Calu3 (cell line): ENCODE measurements at places on chromosomes 2 and 18.

GRCh38 chr2:47043891-47044239 lies 111.2 kb downstream of the STPG4 start:
- no peak for DNase-seq

GRCh38 chr2:132581991-132582738 lies 87.8 kb downstream of the LYPD1 start:
- no peak for DNase-seq

GRCh38 chr2:191169456-191170300 lies 18.9 kb upstream of the STAT4 start:
- no peak for DNase-seq

DNA sequence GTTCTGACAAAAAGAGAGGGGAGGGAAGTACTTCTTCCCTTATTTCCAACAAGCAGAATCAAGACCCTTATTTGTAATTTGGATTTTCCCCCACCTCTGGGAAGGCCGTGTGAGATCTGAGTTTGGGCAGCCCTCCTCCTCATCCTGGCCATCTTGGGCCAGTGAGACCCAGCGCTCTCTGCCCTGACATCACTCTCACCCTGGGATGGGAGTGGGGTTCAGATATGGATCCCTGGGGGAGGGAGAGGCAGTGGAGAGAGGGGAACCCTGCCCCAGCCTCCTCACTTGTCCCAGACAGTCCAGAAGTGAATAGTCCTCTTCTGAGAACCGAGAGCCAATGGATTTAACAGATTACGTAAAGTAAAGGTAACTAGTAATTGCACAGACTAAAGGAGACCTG lies 64.5 kb downstream of the DYSF start:
- no peak for DNase-seq

DNA sequence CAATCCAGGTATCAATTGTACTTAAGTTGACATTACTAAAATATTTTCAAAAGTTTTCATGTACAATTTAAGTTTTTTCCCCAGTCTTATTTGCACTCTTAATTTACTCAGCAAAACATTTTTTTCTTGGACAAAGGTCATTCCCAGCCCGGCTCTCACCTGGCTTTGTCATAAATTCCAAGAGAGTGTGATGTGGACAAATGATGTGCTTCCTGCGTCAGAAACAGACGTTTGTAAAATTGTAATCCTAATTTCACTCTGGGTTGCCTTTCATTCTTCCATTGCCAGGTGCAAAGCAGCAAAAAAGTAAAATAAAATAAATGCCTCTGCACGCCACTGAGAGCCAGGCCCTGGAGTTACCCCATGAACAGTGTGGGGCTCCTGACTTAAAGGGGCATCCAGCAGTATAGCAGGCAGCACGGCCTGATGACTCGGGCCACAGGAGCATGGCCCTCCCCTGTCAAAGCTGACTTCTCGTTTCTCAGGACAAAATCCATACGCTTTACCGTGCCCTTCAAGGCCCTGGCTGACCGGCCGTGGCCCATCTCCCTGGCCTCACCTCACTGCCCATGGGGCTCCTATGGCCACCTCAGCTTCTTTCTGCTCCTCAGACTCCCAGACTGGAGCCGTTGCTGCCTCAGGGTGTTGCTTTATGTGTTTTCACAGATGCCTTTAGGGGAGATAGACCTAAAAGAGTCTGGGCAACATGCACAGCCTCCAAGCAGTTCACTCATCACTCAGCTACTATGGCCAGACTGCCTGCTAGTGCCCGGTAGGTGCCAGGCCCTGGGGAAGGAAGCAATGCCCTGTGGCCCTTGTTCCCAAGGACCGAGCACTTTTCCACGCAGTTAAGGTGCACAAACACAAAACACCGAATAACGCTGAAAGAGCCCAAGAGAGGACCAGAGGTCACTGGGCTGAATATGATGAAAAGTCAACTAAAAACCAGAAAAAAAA lies 7.6 kb upstream of the TMEM185B start:
- no peak for DNase-seq

- no peak for DNase-seq
Observed at GRCh38 chr2:237624565-237624964, 2.8 kb upstream of the LRRFIP1 start.

DNA sequence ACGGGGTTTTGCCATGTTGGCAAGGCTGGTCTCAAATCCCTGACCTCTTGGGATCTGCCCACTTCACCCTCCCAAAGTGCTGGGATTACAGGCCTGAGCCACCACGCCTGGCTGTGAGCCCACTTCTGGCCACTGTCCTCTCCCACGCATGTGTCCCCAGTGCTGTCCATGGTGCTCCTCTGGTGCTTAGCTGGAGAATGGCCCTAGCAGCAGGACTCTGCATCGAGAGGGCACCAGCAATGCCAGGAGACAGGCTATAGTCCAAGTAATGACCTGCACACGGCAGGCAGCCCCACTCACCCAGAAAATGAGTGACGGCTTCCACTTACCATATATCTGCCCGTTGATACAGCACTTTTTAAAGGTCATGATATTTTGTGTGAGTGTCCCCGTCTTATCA lies 66.3 kb upstream of the NARS1 start:
- no peak for DNase-seq

DNA sequence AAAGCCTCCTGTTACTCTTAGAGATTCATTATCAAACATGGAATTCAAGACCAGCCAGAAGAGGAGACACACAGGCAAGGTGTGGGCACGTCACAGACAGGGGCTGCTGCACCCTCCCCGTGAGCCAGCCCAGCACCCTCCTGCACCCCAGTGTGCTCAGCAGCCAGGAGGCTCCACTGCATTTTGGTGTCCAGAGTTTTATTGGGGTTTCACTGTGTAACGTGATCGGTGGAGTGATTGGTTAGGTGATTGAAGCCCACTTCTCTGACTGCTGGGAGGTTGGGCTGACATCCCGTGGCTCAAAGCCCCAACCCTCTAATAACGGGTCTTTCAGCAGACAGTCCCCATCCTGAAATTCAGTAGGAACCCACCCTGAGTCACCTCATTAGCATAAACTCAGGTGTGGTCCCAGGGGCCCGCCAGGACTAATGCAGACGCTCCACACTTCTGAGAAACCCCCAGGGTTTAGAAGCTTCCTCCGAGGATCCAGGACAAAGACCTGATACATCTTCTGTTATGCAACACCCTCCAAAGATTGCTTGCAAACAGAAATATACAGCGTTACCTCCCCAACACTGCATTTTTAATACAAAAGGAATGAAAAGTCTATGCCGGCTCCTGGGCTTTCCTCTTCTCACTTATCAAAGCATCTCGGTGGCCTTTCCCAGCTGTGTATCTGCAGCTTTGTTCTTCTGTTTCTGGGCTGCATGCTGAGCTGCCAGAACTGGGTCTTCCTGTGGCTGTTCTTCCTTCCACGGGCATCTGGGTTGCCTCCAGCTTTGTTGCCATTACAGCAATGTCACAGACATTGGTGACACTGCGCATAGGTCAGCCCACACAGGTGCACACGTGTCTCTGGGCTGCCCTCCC lies 43.7 kb upstream of the SNED1 start:
- no peak for DNase-seq

- peak; percentile 14 for DNase-seq
Observed at GRCh38 chr2:67571785-67572718, 174.9 kb downstream of the ETAA1 start.

DNA sequence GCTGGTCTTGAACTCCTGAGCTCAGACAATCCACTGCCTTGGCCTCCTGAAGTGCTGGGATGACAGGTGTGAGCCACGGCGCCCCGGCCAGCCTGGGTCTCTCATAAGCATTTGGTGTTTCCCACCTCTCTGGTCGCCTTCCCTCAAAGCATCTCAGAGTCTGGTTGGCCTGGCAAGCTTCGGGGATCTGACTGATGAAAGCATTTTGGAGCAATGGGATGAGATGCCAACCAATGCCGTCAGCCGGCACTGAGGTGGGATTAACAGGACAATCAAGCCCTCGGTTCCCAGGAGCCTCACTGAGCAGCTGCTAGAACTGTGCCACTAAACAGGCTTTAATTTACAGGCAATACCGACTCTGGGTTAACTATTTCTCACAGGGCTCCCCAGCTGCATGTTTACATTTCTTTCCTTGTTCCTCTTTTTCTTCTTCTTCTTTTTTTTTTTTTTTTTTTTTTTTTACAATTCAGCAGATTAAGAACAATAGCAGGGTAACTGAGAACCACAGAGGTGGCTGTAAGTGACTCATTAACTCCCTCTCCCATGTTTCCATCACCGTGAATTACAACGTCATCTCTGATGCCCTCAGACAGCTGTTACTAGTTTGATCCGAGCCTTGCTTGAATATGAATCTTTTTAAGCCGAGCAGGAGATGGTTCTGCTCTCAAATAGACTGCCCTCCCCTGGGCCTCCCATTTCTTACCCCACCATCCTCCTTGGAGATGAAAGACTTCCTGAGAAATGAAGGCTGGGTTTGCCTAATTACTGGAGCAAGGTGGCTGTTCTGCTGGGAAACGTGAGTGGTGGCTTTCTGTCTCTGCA lies 37.9 kb downstream of the ODC1 start:
- no peak for DNase-seq

GRCh38 chr18:43181711-43182110 lies 66.2 kb upstream of the RIT2 start:
- DNase-seq: no peak

DNA sequence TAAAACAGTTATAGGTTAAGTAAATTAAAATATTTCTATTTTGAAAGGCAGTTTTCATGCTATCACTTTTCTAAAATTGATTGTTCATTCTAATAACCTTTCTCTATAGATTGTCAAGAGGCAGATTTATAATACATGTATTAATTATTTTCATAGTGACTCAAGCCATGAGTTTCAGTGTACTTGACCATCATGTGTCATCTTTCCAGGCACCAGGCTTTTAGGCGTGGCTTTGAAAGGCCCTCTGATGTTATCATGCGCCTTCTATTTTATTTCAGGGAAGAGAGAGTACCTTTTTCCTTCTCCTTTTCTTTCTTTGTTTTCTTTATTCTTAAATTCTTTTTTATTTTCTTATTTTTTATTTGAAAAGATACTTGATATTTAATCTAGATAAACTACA lies 128.3 kb upstream of the ETAA1 start:
- DNase-seq: no peak

DNA sequence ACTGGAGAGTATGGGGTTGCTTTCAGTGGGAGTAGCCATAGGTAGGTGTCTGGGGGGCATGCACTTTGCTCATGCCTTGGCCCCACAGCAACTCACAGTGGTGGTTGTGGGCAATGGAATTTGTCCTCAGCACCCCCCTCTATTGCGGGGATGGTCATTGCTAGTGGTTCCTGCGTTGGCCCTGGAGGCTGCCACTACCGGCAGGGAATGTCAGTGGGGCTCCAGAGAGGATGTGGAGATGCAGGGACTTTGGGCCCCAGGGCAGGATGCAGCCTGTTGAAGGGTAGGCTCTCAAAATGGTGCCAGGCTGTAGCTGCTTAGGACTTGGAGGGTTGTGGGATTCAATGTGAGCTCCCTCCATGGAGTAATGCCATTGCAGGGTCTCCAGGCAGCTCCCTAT lies 125.0 kb downstream of the XRCC5 start:
- no peak for DNase-seq

DNA sequence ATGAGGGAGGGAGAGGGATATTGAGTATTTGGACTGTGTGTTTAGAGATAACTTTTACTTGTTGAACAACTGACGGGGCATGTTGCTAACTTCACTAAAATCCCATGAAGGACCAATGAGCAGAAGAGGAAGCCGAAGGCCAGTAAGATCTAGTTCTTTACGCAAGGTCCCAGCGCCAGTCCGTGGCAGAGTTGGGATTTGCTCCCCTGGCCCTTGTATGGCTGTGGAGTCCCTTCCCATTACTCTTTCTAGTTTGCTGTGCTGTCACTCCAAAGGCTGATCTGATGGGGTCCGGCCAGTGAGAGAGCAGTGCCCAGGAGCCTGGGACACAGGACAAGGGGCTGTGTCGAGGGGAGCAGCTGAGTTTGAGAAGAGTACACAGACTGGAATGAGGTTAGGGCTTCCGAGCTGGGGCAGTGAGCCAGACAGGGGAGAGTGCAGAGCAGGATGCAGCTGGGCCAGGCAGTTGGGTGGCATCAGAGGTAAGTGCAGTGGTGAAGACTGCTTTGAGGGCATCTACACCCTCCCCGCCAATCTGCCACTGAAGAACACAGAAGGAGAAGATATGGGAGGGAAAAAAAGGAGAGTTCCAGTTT lies 692.9 kb upstream of the HS6ST1 start:
- no peak for DNase-seq

DNA sequence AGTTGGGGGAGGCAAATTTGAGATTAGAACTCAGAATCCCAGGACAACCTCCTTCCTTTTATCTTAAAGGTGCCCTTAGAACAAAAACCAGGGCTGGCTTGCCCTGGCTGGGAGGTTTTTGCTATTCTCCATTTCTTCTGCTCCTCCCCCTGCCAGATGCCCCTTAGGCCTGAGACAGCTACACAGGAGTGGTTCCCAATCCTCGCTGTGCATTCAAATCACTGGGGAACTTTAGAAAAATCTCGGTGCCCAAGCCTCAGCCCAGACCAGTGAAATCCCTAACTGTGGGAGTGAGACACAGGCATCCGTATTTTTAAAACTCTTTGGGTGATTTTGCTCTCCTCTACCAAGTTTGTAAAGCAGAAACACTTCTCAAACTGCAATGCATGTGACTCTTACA lies 38.8 kb downstream of the LBH start:
- no peak for DNase-seq

GRCh38 chr2:200221055-200221955 lies 85.2 kb upstream of the SPATS2L start:
- peak; percentile 10 for DNase-seq
